ENCODE measurements at places on chromosomes 6 and 20.

DNA sequence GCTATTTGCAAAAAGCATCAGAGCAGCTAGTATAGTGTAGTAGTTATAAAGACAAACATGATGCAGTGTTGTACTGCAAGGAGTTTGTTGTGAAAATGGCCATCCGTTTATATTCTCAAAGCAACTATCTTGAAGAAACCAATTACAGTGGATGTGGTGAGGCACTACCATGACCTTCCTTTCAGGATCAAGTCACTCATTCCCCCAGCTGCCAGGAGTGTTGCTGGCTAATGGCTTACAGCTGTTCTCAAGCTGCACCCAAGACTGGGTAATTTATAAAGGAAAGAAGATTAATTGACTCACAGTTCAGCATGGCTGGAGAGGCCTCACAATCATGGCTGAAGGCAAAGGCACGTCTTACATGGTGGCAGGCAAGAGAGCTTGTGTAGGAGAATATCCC lies 29.0 kb downstream of the ADGRF4 start:
- DNase-seq, result no peak

DNA sequence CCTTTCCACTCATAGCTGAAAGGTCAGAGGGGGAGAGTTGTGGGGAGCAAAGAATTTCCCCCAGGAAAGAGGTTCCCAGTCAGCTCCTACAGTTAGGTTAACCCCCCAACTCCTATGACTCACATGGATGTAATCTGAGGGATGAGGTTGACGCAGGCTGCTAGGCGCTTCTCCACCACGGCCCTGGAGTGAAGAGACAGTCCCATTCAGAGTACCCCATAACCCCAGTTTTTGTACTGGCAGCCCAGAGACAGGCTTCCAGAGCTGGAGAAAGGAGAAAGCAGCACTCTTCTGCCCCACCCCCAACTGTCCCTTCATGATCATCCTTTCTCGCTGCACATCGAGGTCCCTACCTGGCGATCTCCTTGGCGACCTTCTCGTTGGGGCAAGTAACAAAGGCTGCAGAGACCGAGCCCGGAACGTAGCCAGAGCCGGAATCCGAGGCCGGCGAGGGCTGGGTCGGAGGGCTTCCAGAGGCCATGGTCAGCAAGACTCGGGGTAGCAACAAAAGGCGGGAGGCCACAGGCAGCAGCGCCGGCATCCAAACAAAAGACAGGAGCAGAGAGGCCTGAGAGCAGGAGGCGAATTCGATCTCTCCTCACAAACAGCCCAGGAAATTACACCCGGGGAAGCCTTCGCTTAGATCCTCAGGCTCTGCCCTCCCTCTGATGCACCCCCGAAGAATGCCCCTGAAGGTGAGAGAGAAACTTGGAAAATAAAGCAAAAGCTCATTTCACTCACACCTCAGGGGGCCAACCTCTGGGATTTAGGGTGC lies 592 bp downstream of the CUTA start:
- DNase-seq, result no peak

GRCh38 chr20:18578581-18578980 lies 9.3 kb upstream of the DTD1 start:
- DNase-seq, result no peak

DNA sequence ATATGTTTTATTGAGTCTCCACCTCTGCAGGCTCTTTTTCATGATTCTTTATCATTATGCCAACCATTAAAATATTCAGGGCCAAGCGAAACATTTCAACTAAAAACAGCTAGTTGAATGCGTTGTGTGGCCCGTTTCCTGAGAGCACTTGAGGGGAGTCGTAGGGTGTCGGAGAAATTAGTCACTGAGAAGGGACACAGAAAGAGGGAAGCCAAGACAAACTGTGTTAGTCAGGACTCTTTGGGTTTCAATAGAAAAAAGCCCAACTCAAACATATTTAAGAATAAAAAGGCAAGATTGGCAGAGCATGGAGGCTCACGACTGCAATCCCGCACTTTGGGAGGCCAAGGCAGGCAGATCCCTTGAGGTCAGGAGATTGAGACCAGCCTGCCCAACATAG lies 58.9 kb downstream of the MAFB start:
- no peak for DNase-seq

GRCh38 chr6:41939848-41940758 lies 1.5 kb downstream of the CCND3 start:
- no peak for DNase-seq

All from NCI-H2029 (cell line).